SHP77 treated with DMSO at 0.1 percent for 48 hours (cell line): ENCODE measurements at places on chromosomes 16 and 17.

- no peak for DNase-seq
Observed at GRCh38 chr17:78248051-78248914, 16.9 kb downstream of the TMEM235 start.

DNA sequence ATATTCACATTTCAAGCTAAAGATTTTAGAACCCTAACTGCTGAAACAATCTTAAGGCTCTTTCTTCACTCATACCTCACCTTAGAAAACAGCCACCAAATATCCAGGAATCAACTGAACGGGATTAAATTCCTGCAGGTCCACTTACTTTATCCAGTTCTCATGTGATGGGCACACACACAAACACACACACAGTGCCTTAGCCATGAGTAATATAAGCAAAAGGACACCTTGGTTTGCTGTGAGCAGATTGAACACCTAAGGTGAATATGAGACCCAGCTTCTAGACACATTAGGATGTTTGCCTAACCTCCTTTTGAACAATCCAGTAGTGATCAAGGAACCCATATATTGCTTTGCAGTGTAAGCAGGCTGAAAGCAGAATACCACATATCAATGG lies 81.5 kb downstream of the TUBD1 start:
- no peak for DNase-seq

DNA sequence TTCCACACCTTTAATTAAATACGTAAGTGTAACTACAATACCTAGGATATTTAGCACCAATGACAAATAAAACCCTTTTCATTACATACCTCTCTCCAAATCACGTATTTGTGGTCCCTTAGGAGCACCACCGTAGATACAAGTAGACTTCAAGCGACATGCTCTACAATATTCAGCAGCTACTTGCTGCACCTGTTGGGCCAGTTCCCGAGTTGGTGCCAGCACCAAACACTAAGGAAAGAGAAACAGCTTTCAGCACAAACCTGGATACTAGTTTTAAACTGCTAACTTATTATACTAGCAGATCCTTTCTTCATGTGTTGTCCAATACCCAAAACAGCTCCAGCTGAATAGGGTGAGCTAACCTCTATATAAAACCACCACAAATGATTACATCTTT lies 2.7 kb downstream of the DDX5 start:
- DNase-seq: no peak

DNA sequence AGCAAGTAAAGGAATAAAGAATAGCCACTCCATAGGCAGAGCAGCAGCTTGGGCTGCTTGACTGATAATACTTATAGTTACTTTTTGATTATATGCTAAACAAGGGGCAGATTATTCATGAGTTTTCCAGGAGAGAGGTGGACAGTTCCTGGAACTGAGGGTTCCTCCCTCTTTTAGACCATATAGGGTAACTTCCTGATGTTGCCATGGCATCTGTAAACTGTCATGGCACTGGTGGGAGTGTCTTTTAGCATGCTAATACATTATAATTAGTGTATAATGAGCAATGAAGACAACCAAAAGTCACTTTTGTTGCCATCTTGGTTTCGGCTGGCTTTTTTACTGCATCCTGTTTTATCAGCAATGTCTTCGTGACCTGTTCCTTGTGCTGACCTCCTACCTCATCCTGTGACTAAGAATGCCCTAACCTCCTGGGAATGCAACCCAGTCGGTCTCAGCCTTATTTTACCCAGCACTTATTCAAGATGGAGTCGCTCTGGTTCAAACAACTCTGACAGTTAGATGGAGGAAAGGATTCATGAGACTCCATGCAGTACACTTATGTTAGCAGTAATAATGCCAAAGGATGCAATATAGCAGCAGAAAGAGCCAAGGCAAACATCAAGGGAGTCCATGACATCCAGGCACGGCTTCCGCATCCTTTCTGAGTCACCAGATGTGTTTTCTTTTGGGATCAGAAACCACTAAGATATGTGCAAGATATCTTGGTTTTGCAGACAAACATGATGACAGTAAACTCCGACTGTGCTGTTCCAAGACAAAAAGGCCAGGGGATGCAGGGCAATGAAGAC lies 55.8 kb upstream of the B4GALNT2 start:
- no peak for DNase-seq

GRCh38 chr17:39935909-39936308 lies 8.4 kb downstream of the LRRC3C start:
- no peak for DNase-seq
